ENCODE measurements at places on chromosomes 2 and 18.

- DNase-seq: no peak
These were observed 12.7 kb upstream of the KCNJ13 start for GRCh38 chr2:232789082-232789481.

- no peak for DNase-seq
These were observed 115.5 kb downstream of the LAMA1 start for GRCh38 chr18:7002107-7002506.

- no peak for DNase-seq
These were observed 1207.3 kb downstream of the DPP10 start for GRCh38 chr2:115649731-115650130.

DNA sequence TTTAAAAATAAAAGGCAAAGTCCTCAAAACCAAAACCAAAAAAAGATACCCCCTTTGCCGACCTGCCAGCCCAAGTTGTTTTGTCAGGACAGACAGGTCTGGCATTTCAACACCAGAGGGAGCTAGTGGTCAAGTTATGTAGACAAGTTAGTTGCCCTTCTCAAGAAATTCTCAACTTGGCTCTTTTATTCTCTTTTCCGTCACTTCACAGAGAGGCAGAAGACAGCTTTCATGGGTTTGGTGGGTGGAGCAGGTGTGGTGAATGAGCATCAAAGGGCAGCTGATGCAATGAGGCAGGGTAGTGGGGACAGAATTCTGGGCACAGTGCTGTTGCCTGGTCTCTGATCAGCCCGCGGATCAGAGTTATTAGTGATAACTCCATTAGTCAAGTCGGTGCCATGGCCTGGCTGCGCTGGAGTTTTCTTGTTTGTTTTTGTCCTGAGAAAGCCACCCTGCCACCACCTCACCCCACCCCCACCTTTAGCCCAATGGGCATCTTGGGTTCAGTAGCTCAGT lies 303.7 kb upstream of the EPAS1 start:
- DNase-seq: peak; percentile 73

DNA sequence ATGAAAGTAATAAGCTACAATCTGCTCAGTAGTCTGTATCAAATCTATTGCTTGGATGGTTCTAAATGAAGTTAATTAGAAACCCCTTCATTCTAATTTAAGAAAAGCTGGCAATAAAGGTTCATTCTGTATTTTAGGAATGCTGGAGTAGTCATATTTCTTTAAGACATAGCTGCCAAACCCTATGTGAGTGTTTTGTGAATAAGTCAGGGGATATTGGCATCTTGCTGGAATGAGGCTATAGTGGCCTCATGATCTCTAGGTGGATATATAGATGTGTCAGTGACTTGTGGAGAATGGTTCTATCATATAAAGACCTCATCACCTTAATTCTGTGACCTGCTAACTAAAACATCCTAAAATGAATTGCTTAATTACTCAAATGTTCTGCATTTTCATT lies 196.3 kb downstream of the PDE1A start:
- peak; percentile 57 for DNase-seq

- DNase-seq: no peak
These were observed 800.9 kb upstream of the CDH7 start for GRCh38 chr18:64949885-64950284.

GRCh38 chr2:211086049-211086448 lies 529.6 kb downstream of the CPS1 start:
- DNase-seq: no peak

- no peak for DNase-seq
These were observed 58.3 kb downstream of the FEZ2 start for GRCh38 chr2:36539631-36540030.

- peak; percentile 75 for DNase-seq
These were observed 57.9 kb upstream of the KCNE4 start for GRCh38 chr2:222993920-222994650.

GRCh38 chr2:48965204-48965603 lies 189.1 kb downstream of the FSHR start:
- no peak for DNase-seq

DNA sequence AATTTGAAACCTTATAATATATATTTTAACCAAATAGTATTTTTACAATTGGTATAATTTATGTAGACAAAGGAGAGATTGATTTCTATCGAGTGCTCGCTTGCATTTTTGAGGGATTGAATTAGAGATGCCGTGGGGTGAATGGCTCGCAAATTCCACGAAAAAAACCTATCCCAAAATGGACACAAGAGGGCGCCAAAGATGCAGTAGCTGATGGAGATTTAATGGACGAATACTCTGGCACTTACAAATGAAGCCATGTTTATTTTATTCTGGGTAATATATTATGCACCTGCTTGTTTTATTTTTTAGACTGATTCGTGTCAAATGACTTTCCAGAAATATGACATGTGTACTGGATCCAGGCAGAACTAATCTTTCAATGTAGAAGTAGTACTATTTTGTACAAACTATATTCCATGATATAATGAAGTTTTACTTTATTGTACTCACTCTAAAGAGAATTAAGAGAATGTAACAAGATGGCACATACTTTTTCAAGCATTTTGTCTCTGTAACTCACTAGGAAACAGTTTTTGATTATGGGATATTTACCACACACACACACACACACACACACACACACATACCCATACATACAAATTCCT lies 505.4 kb downstream of the PLCL1 start:
- DNase-seq: peak; percentile 72

- DNase-seq: no peak
These were observed 128.7 kb downstream of the PLA2R1 start for GRCh38 chr2:159933727-159934049.

- DNase-seq: no peak
These were observed 565.2 kb upstream of the NRXN1 start for GRCh38 chr2:51597086-51597485.

DNA sequence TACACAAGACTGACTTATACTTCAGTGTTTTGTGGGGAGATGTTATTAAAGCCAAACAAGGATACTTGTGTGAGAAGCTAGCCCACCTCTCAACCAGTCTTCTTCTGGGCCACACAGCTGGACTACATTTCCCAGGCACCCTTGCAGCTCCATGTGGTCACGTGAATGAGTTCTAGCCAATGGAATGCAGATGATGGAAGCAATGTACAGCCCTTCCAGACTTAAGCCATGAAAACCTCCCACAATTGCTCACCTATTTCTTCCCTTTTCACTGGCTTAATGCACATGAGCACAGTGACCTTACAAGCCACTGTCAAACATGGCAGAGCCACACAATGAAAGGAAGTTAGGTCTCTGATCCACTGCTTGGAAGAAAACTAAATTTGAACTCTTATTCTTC lies 20.4 kb upstream of the FEZ2 start:
- peak; percentile 80 for DNase-seq

- no peak for DNase-seq
These were observed 77.4 kb upstream of the GPC1 start for GRCh38 chr2:240358080-240358479.

Data from A673 (cell line).